ENCODE measurements at places on chromosomes 6 and 20. TPM values are rescaled to one million over a fixed set of nuclear protein-coding genes. Genes with fewer than 3 reads are reported as not detected.

GRCh38 chr6:129708496-129709195 is 1.3 kb downstream of the ARHGAP18 start:
- H3K4me3 ChIP-seq, result peak overlapping the region; percentile 95
- H3K4me1 ChIP-seq, result peaks cover 41% of the 10 kb centered on the region
- H3K36me3 ChIP-seq, result peaks cover 18% of the 10 kb centered on the region
- DNase-seq, result no peak

DNA sequence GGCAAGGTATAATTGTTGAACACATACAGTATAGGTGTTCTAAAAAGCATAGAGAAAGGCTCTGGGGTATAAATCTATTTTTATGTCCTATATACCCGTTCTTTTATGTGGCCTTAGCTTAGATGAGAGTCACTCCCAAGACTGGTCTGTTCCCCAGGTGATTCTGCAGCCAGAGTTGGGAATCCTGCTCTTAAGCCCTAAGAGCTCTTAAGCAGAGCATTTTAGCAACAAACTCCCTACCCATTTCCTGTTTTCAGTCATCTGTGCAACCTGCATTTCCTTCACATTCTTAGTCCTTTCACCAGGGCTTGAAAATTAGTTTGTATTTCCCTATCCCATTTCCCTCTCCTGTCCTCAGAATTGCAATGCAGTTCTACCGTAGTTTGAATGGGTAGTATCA is 166.1 kb downstream of the HS3ST5 start:
- DNase-seq, result no peak
- H3K36me3 ChIP-seq, result no peaks in the 10 kb centered on the region
- H3K4me3 ChIP-seq, result no peak overlapping the region
- H3K27me3 ChIP-seq, result no peaks in the 10 kb centered on the region
- no peaks in the 10 kb centered on the region for H3K4me1 ChIP-seq

- no peak for DNase-seq
- H3K27me3 ChIP-seq, result peaks cover 5% of the 10 kb centered on the region
- no peak overlapping the region for H3K27ac ChIP-seq
- no peaks in the 10 kb centered on the region for H3K36me3 ChIP-seq
- H3K4me3 ChIP-seq, result no peak overlapping the region
Observed at GRCh38 chr6:77231438-77232305, 231.6 kb downstream of the HTR1B start.

- H3K4me1 ChIP-seq, result no peaks in the 10 kb centered on the region
- peaks cover 30% of the 10 kb centered on the region for H3K27me3 ChIP-seq
- no peak for DNase-seq
- no peak overlapping the region for H3K27ac ChIP-seq
- no peak overlapping the region for H3K4me3 ChIP-seq
- H3K36me3 ChIP-seq, result no peaks in the 10 kb centered on the region
Observed at GRCh38 chr6:142669471-142670351, 275.3 kb downstream of the HIVEP2 start.

Gene MUCL3
- total RNA-seq, result not detected

Gene SAMD5
- total RNA-seq, result 18.6 TPM

Gene TMEM74B
- total RNA-seq, result not detected

Gene ATAT1
- 17.3 TPM for total RNA-seq

Gene ZNF318
- 26.0 TPM for total RNA-seq

Gene LY6G5C
- total RNA-seq, result 5.0 TPM
